ENCODE measurements at places on chromosomes 2 and 18. TPM values are rescaled to one million over a fixed set of nuclear protein-coding genes. Genes with fewer than 3 reads are reported as not detected.

- no peak overlapping the region for H3K4me3 ChIP-seq
- no peak for DNase-seq
- H3K27ac ChIP-seq = no peak overlapping the region
These were observed 38.1 kb upstream of the TCF7L1 start for GRCh38 chr2:85095094-85095493.

DNA sequence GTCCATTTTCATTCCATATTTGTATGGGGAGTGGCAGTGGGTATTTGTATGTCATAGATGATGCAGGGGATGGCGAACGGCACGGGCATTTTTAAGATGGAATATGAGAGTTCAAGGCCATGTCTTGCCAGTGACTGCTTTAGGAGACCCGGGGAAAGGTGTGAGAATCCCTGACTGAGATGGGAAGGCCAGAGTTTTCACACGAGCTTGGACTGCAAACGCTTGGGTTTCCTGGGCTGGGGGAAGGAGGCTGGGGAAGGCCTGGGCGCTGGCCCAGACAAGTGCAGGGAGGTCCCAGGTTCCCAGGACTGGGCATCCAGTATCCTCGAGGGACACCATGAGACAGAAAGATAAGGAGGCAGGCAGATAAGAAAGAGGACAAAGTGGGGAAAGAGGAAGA is 35.2 kb downstream of the CNGA3 start:
- no peak overlapping the region for H3K27ac ChIP-seq
- peaks cover 23% of the 10 kb centered on the region for H3K4me1 ChIP-seq
- H3K36me3 ChIP-seq = no peaks in the 10 kb centered on the region
- no peak for DNase-seq
- no peaks in the 10 kb centered on the region for H3K27me3 ChIP-seq

- H3K4me1 ChIP-seq = peaks cover 46% of the 10 kb centered on the region
- no peak overlapping the region for H3K4me3 ChIP-seq
- no peaks in the 10 kb centered on the region for H3K27me3 ChIP-seq
- no peak overlapping the region for H3K27ac ChIP-seq
These were observed 2.3 kb downstream of the ASB3 start for GRCh38 chr2:53784436-53784835.

DNA sequence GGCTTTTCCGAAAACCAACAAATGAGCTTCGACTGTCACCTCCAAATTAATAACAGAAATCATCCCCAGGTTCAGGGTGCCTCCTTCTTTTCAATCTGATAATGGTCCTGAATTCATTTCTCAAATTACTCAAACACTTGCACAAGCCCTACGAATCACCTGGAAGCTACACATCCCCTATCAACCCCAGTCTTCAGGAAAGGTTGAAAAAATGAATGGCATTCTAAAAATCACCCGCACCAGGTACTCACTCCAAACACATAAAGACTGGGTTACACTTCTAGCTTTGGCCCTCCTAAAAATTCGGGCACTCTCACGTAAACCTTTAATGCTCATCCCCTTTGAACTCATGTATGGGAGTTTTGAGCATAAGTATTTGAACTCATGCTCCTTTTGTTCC is 23.9 kb downstream of the EIF2AK2 start:
- no peaks in the 10 kb centered on the region for H3K27me3 ChIP-seq
- H3K36me3 ChIP-seq = peaks cover 100% of the 10 kb centered on the region
- no peak overlapping the region for H3K27ac ChIP-seq

DNA sequence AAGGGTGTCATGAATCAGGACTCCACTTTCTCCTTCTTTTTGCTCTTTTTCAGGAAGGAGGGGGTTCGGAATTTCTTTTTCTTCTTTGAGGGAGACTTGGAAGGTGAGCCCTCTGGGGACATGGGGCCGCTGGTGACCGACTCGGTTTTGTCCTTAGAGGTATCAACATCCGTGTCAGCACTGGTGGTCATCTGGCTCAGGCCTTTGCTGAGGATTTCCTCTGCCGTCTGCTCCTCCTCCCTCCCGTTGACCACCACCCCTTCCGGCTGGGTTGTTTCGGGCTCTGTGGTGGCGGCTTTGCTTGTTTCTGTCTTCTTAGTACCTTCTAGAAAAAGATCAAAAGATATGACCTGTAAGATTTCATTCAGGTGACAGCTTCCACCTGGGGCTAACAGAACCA is 104.6 kb downstream of the ADD2 start:
- no peaks in the 10 kb centered on the region for H3K4me1 ChIP-seq
- DNase-seq = no peak
- H3K27ac ChIP-seq = no peak overlapping the region

GRCh38 chr2:50929661-50930060 is 102.3 kb downstream of the NRXN1 start:
- no peak overlapping the region for H3K4me3 ChIP-seq
- H3K36me3 ChIP-seq = no peaks in the 10 kb centered on the region
- no peaks in the 10 kb centered on the region for H3K4me1 ChIP-seq
- no peak overlapping the region for H3K27ac ChIP-seq

DNA sequence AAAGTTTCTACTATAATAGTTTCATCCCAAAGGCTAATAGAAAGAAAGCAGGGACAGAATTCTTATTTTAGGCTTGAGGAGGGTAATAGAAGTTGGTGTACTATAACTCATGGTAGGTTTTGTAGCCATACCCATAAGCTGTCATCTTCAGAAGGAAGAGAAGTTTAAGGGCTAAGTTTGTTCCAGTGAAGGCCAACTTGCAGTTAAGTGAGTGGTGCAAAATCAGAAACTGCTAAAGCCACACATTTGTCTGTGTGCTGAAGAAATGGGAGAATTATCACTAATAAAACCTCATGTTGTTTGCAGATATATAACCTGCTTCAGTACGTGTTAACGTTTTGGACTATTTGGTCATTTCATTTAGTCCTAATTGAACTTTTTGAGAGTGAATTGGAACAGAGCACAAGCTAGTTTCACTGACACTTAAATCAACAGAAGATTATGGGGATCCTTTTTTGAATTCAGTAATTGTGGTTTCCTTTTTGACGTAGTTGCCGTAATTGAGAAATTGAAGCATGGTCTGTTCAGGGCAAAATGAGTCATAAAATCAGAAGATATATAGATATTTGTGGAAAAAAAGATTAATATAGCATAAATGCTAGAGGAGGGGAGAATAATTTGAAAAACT is 69.1 kb downstream of the PHLPP1 start:
- no peak overlapping the region for H3K4me3 ChIP-seq
- H3K27me3 ChIP-seq = no peaks in the 10 kb centered on the region

GRCh38 chr18:73717570-73717969 is 430.1 kb downstream of the FBXO15 start:
- H3K4me1 ChIP-seq = no peaks in the 10 kb centered on the region
- DNase-seq = no peak
- H3K4me3 ChIP-seq = no peak overlapping the region
- no peak overlapping the region for H3K27ac ChIP-seq

GRCh38 chr2:97900806-97901205 is 94.9 kb downstream of the TMEM131 start:
- H3K36me3 ChIP-seq = no peaks in the 10 kb centered on the region
- no peak overlapping the region for H3K27ac ChIP-seq
- H3K27me3 ChIP-seq = no peaks in the 10 kb centered on the region
- no peak for DNase-seq
- no peak overlapping the region for H3K4me3 ChIP-seq

- no peak for DNase-seq
- H3K27me3 ChIP-seq = no peaks in the 10 kb centered on the region
- H3K4me3 ChIP-seq = no peak overlapping the region
- H3K36me3 ChIP-seq = no peaks in the 10 kb centered on the region
- H3K27ac ChIP-seq = no peak overlapping the region
These were observed 218.0 kb upstream of the KCNJ3 start for GRCh38 chr2:154480521-154480920.

DNA sequence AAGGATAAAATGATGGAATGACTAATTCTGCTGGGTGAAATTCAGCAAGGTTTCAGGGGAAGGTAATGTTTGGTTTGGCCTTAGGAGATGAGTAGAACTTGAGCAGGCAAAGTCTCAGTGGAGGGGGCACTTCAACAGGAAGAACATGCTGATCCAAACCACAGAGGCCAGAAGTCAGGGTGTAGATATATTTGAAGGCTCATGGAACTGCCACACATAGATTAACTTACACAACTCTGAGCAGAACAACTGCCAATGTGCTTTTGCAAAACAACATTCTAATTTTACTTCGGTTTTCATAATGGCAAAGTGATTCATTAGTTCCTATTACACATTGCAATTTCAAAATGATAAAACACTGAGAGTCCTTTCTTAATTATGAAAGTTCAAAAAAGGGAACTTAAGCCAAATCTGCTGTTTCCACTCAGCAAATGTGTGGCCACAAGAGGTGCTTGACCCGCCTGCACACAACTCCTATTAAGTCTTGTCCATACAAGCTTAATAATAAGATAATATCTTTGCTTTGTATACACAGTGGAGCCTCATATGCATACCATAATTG is 284.8 kb downstream of the MREG start:
- no peaks in the 10 kb centered on the region for H3K36me3 ChIP-seq
- no peak for DNase-seq
- no peaks in the 10 kb centered on the region for H3K27me3 ChIP-seq
- H3K4me3 ChIP-seq = no peak overlapping the region
- no peaks in the 10 kb centered on the region for H3K4me1 ChIP-seq
- H3K27ac ChIP-seq = no peak overlapping the region

GRCh38 chr2:64504774-64505720 is 19.1 kb upstream of the AFTPH start:
- no peak for DNase-seq
- H3K4me3 ChIP-seq = no peak overlapping the region
- no peaks in the 10 kb centered on the region for H3K27me3 ChIP-seq

- H3K27me3 ChIP-seq = no peaks in the 10 kb centered on the region
- H3K4me1 ChIP-seq = no peaks in the 10 kb centered on the region
These were observed 68.2 kb downstream of the CCBE1 start for GRCh38 chr18:59628995-59629394.

- DNase-seq = no peak
- H3K27ac ChIP-seq = no peak overlapping the region
- H3K4me1 ChIP-seq = no peaks in the 10 kb centered on the region
- H3K27me3 ChIP-seq = no peaks in the 10 kb centered on the region
- no peaks in the 10 kb centered on the region for H3K36me3 ChIP-seq
These were observed 508.0 kb downstream of the BCL11A start for GRCh38 chr2:60045456-60045855.

GRCh38 chr2:235855011-235855410 is 313.2 kb downstream of the GBX2 start:
- no peak for DNase-seq
- no peaks in the 10 kb centered on the region for H3K27me3 ChIP-seq
- H3K4me3 ChIP-seq = no peak overlapping the region
- no peak overlapping the region for H3K27ac ChIP-seq

- no peak for DNase-seq
- H3K4me1 ChIP-seq = peaks cover 31% of the 10 kb centered on the region
- no peaks in the 10 kb centered on the region for H3K27me3 ChIP-seq
- no peak overlapping the region for H3K4me3 ChIP-seq
- H3K36me3 ChIP-seq = peaks cover 40% of the 10 kb centered on the region
- no peak overlapping the region for H3K27ac ChIP-seq
These were observed 135.0 kb downstream of the LAMA3 start for GRCh38 chr18:23824240-23824639.

GRCh38 chr2:11698009-11698922 is 28.3 kb upstream of the NTSR2 start:
- peak overlapping the region; percentile 70 for H3K27ac ChIP-seq
- no peak overlapping the region for H3K4me3 ChIP-seq
- H3K4me1 ChIP-seq = peaks cover 38% of the 10 kb centered on the region
- H3K36me3 ChIP-seq = no peaks in the 10 kb centered on the region

- H3K36me3 ChIP-seq = no peaks in the 10 kb centered on the region
- H3K27me3 ChIP-seq = no peaks in the 10 kb centered on the region
- H3K4me3 ChIP-seq = no peak overlapping the region
- H3K4me1 ChIP-seq = peaks cover 40% of the 10 kb centered on the region
- DNase-seq = peak; percentile 4
- no peak overlapping the region for H3K27ac ChIP-seq
These were observed 4.3 kb upstream of the MAB21L4 start for GRCh38 chr2:240900141-240900860.

DNA sequence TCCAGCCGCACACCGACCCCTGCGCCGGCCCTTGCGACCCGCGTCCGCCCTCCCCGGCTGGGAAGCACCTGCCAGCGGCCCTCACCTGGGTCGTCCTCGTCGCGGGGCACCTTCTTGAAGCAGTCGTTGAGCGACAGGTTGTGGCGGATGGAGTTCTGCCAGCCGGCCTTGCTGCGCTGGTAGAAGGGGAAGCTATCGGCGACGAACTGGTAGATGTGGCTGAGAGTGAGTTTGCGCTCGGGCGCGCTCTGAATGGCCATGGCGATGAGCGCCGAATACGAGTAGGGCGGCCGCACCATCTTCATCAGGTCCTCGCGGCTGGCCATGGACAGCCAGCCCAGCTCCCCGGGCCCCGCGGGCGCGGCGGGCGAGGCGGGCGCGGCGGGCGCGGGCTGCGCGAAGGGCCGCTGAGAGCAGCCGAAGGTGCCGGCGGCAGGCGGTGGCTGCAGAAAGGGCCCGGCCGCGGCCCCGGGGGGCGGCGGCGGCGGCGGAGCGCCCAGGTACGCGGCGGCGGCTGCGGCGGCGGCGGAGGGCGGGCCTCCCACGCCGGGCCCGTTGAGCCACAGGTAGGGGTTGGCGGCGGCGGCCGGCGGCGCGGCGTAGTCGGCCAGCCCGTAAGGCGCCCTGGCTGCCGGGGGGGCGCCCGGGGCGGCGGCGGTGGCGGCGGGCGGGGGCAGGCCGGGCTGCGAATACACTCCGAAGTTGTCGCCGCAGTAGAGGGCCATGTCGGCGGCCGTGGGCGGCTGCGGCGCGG is 505 bp downstream of the FOXI3 start:
- peaks cover 93% of the 10 kb centered on the region for H3K27me3 ChIP-seq
- no peaks in the 10 kb centered on the region for H3K36me3 ChIP-seq
- no peak overlapping the region for H3K27ac ChIP-seq

DNA sequence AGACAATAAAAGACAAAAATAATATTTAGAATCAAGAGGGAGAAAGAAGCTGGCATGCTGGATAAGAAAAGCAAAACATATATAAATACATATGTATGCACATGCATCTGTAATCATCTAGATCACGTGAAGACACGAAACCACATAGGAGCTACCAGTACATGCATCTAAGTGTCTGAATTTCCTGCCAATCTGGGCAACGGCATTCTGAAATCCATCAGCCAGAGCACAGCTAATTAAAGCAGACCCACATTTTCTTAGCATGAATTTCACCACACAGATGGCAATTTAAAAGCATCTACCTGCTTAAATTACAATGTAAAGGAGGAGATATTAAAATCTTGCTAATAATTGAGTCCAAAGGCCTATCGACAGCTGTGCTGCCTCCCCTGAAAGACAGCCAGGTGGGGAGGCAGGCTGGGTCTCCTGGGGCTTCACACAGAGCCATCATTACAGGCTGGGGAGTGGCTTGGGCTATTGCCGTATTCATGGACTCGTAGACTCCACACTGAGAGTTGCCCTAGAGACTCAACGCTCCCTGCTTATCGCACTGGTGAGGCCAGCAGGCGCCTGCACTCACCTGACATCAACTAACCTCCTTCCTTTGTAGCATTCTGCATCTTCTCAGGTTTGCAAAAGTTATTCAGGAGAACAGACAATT is 272.5 kb upstream of the PXDN start:
- H3K36me3 ChIP-seq = no peaks in the 10 kb centered on the region
- DNase-seq = no peak
- H3K4me3 ChIP-seq = no peak overlapping the region
- no peaks in the 10 kb centered on the region for H3K27me3 ChIP-seq

- no peaks in the 10 kb centered on the region for H3K27me3 ChIP-seq
- no peak overlapping the region for H3K4me3 ChIP-seq
- DNase-seq = no peak
These were observed 93.0 kb upstream of the SMAD2 start for GRCh38 chr18:48023334-48024008.

Gene DOK6
- 11.8 TPM for total RNA-seq

Gene OR6B2
- total RNA-seq = not detected
